Suppressor macrophage treated with lipopolysaccharide for 1 hour (primary cell): ENCODE measurements at places on chromosomes 16 and 17.
A peak's percentile ranks its signal among the peaks of the same experiment; 100 is the strongest.

DNA sequence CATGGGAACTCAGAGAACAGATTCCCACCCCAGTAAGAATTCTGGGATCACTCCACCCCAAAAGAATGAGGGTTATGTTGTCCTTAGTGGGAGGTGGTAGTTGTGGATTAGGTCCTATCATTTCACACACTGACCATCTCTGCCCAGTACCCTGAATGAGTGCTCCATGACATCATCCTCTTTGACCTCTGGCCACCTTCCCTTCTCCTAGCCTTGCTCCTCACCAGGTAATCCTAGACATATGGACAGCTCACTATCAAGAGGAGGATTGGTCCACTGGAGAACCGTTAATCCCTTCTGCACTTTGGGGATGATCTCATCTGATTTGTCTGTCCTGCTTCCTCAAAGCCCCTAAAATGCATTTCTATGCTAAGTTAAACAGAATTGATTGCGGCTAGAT lies 538.2 kb upstream of the HSBP1 start:
- DNase-seq: no peak

DNA sequence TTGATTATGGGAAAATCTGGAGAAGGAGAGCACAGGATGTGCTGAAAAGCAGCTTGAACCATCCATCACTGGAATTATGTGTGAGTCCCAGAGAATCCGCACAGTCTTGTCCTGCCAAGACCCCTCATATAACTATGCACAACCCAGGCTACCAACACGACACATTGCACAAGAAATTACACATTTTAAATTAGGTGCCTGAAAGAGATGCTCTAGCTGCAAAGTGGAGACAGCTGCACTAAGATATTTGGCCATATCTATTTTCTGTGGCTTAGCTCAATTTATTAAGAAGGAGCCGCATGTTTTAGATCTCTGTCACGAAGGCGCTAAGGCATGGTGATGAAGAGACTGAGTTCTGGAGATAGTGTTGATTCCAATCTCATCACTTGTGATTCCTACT lies 1308.4 kb downstream of the CDH8 start:
- DNase-seq: no peak

DNA sequence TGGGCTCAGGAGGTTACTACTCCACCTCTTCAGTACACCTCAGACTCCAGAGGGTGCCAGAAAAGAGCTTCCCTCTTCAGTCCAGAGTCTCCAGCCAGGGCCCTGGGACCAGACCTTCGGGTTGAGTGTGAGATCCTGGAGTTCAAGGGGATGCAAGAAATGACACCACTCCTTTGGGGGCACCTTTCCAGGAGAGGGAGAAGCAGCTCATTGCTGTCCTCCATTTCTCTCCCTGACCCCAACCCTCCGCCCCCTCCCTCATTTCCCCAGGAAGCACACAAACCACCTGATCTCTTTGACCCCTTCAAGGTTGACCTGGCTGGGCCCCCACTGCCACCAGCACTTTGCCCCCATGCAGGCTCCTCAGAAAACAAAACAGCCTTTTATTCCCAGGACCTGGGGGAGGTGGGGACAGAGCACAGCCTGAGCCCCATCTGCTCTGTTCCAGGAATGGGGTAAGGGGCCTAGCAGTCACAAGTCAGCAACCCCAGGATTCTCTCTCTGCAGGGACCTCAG lies 21.4 kb downstream of the CDH5 start:
- DNase-seq: no peak

DNA sequence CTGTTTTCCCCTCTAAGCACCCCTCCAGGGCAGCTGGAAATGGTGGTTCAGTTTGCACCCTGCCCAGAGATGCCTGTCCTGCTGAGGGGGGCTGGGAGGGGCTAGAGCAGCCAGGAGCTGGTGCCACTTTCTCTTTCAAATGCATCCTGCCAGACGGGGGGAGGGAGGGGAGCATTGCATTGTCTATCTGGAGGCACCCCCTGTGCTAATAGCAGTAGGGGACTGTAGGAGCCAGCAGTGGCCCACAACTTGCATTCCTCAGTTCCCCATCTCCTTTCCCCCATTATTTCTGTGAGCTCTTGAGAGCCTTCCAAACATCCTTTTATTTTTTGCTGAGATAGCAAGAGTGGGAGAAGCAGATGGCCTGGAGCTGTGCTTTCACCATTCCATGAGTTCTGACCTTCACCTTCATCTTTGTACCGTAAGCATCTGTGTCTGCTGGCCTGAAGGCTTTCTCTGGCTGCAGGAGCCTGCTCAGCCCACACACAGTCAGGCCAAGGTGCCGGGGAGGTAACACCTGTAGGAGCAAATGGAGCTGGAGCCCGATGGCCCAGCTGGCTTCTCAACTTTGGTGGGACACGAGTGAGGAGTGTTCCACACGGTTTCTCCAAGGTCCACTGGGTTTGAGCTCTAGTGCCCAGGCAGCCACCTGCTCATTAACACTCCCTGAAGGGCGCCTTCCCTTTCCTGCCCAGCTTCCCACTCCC lies 5.2 kb downstream of the WFDC1 start:
- no peak for DNase-seq

DNA sequence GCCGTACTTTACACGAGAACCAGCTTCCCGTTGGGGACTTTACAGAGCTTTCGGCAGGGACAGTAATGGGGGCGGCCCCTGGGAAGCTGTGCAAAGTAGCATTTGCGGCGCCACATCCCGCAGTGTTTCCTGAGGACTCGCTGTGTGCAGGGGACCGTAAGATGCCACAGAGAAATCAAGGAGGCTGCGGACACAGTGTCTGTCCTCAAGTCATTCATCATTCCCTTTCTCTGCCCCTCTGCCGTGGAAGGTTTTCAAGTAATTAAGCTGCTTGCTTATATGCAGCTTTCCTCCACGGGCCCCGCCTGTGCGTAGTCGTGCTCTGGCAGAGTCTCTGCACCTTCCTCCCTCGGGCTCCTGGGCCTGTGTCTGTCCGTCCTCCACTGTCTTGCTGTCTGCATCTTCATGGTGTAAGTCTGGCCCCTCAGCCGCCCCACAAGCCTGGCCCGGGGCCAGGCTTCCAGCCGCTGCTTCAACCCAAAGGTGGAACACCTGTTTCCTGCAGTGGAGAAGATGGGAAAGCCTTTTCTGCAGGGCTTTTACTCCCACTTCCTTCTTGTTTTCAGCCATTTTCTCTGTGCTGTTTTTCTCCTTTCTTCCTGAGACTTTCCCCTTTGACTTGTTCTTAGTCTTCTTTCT lies 216.9 kb upstream of the CHMP6 start:
- DNase-seq: no peak

- DNase-seq: peak; percentile 57
These were observed 878 bp downstream of the TAOK1 start for GRCh38 chr17:29390851-29391631.

- peak; percentile 83 for DNase-seq
These were observed at the start of gene CACNG3 for GRCh38 chr16:24255456-24256371. CACNG3 (plus strand) TSS chr16:24256335; CDS start chr16:24256755, 420 bp downstream.

DNA sequence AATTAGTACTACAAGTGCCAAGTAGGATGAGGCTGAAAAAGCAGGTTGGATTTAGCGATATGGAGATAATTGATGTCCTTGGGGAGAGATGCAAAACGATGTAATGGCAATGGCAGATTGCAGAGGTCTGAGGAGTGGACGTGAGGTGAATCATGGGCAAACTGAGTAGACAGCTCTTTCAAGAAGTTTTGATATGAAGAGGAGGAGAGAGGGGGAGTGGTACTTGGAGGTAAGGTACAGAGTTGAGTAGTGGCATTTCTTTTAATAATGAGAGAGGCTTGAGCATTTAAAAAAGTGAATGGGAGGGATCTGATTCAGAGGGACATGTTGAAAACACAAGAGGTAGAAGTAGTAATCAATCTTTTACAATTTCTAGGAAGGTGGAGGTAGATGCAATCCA lies 17.7 kb upstream of the VPS4A start:
- no peak for DNase-seq

DNA sequence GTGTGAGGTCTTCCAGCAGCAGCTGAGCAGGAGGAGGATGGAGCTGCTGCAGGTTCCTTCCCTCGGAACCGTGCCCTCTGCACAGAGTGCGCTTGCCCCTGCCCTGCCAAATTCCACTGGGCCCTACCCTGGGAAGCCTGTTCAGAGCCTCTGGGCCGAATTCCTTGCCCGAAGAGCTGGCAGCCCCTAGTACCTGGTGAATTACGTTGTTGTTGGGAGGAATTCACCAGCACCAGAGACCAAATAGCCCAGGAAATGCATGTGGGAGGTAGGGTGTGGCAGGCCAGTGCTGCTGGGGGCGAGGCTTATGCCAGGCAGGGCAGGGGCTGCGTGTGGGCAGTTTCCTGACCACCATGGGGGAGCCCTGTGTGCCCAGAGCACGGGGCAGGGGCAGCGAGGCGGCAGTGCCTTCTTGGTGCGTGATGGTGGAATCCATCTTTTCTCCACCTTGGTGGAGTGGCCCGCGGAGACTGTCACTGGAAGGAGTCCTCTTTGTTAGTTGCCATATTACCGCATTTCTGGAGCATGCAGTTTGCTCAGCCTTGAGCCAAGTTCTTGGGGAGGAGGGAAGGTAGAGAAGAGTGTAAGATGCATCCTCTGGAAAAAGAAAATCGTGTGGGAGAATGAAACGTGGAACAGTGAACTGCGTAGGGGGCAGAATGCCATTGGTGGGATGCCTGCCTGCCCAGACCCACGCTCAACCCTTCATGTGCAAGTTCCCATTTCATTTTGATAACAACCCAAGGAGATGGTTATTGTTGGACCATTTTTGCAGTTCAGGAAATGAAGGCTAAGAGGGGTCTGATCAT lies 2.3 kb downstream of the MRC2 start:
- no peak for DNase-seq

- no peak for DNase-seq
These were observed 35.4 kb downstream of the NXPH3 start for GRCh38 chr17:49610883-49611584.

GRCh38 chr17:7484919-7485377 lies 782 bp downstream of the POLR2A start:
- no peak for DNase-seq

- no peak for DNase-seq
These were observed 38.4 kb upstream of the VWA3A start for GRCh38 chr16:22053921-22054341.

GRCh38 chr17:22570144-22570845 lies 878.0 kb downstream of the KCNJ18 start:
- DNase-seq: no peak

- no peak for DNase-seq
These were observed 7.4 kb downstream of the ZNF750 start for GRCh38 chr17:82832411-82832810.

DNA sequence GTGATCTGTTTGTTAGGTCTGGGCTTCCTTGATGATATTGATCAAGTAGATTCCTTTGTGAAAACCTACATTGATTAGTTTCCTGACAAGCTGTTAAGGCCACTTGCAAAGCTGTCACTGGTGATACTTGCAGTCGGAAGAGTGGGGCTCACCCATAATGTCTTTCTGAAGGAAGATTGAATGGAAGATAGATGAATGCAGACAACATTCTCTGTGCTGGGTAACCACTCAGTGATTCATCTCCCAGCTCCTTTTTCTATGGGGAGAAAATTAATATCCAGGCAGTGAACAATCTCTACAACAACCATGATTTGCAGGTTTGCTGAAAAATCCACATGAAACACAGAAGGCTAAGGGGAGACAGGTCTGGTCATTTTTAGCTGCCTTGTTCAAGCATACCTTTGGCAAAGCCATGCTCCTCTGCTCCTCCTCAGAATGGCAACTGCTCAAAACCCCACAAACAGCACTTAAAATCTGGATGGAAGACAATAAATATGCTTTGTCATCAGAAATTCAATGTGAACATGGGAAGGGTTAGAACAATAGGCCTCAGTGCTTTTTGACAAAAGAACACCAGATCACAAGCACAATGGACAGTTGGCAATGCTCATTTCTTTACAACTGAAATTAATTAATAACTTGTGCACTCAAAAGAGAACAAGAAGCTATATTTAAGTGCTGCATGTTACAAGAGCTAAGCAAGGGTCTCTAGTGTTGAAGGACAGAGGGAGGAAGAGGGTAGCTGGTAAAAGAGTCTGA lies 495.4 kb downstream of the TOX3 start:
- DNase-seq: no peak

DNA sequence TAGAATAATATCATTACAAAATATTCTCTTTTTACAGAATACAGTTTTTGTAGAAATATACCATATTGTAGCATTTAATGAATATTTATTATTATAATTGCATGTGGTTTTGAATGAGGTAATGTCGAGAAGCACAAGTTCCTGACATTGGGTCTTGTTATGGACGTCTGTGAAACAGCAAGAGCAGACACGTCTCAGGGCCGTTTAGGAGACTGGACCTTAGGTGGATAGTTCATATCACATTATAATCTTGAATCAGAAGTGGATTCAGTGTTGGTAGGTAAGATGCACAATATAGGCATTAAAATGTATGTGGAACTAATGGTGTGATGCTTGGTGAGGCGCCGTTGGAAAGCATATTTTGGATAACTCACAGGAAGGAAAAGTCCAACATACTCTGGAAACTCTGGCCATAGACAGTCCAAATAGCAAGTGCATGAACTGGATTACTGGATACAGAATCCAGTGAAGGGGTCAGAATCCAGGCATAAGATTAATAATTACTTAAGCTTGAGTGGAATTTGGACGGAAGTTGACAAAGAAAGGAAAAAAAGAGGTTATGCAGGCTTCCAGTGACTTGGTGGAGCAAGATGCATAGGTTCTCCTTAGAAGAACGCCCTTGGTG lies 17.2 kb downstream of the ABCA8 start:
- no peak for DNase-seq

DNA sequence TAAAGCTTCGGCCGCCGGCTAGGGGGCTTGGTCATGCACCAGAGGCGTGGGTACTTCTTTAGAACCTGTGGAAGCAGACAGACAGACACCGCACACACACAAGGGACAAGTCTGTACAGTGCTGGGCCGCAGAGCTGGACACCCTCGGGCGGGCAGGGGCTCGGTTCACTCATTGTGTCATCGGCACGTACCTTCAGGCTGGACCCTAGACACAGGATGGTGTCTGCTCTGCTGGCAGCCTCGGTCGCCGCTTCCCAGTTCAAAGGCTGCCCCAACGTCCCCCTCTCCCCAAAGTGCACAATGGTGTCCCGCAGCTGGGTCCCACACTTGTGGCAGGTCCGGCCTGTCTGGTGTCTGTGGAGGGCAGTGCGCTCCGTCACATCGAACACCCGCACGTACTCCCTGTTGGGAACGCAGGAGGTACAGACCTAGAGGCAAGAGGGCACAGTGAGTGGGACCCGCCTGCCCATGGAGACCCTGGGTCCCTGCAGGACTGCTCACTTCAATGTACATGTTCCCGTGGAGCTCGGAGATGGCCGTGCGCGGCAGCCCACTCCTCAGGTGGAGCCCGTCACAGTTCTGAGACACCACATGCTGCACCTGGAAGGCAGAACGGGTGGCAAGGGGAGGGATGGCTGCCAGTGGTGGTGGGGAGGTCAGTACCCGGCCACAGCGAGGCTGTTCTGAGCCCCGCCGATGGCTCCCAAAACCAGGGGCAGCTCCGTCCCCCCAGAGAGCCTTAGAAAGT lies 3.1 kb upstream of the PCYT2 start:
- DNase-seq: no peak

GRCh38 chr16:87757841-87758426 lies 7.9 kb downstream of the KLHDC4 start:
- no peak for DNase-seq
